NCI-H226 (cell line): ENCODE measurements at places on chromosomes 7 and 10.

GRCh38 chr7:48366096-48366495 is 194.8 kb downstream of the ABCA13 start:
- DNase-seq: peak; percentile 38

DNA sequence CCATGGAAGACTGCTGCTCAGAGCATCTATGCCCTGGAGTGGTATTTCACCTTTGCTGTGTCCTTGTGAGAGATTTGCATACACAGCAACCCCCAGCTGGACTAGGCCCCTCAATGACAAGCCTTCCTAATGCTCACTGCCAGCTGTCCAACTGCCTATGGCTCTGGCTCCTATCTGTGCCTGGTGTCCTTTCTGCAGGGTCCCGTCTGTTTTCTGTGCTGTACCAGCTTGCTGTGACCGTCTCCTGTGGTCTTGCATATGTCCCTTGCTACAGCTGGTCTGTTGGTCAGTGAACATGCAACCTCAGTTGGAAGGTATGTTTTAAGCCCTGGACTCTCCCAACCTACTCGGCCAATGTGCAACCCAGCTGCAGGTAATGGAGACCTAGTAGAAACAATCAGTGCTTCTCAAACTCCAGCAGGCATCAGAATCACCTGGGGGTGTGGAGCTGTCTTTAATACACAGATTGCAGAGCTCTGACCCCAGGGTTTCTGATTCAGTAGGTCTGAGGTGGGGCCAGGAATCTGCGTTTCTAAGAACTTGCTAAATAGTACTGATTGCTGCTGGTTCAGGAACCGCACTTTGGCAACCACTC is 306.4 kb upstream of the ZNF32 start:
- DNase-seq: no peak

DNA sequence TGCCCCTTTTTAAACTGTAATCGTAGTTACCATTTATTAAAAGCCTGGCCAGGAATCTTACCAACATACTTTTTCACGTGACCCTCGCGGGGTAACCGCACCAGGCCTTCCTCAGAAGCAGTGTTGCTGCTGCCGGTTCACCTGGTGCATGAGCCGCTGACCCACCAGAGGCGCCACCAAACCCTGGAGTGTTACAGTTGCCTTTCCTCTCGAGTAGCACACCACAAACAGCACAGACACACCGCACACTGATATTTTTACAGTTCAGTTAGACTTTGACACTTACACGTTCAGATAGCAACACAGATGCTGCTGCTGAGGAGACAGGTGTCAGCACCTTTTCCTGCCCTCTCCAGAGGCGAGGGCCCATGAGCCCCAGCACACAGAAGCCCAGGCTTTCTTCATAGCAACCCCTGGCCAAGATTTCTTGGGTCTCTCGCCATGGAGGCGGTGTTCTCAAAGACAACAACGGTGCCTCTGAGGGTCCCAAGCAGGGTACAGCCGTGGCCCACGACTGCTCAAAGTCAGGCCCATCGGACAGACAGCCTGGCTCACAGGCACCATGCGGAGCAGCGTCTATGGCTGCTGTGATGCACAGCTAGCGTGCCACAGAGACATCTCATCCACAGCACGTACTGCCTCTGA is 123.1 kb downstream of the DIP2C start:
- no peak for DNase-seq

- DNase-seq: no peak
Observed at GRCh38 chr10:29555091-29555745, 79.6 kb downstream of the SVIL start.

DNA sequence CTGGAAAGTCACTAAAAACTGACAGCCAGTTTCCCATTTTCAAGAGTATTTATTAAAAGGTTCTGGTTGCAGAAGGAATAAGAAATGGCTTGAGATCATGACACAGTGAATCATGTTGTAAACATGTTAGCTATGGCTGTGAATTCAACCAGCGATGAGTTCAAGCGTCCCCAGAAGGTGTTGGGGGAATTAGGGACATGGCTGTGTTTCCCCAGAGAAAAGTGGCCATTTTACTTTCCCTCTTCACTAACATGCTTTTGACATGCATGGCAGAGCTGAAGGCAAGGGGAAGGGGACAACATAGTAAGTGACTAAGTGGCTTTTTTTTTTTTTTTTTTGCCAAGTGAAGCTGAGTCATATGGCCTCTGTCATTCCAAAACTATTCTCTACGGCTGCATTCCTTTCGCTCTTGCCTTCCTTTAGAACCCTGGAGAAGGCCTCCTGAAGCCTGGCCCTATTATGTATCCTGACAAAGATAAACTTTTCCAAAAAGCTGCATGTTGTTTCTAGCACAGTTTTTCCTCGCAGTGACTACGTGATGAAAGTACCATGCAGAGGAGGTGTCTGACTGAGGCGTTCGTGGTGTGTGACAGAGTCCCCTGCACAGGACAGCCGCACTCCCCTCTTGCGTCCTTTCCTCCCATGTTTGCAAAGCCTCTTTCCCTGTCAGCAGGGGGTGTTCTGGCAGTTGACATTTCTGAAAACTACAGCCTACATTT is 46.9 kb downstream of the EGFR start:
- DNase-seq: peak; percentile 80

GRCh38 chr7:48931481-48931880 is 7.1 kb downstream of the CDC14C start:
- DNase-seq: no peak

GRCh38 chr10:43040482-43041256 is 36.2 kb upstream of the RET start:
- no peak for DNase-seq

GRCh38 chr7:30164567-30164966 is 29.8 kb downstream of the MTURN start:
- DNase-seq: peak; percentile 63

- DNase-seq: peak; percentile 37
Observed at GRCh38 chr10:24762966-24763623, 39.4 kb upstream of the ARHGAP21 start.

DNA sequence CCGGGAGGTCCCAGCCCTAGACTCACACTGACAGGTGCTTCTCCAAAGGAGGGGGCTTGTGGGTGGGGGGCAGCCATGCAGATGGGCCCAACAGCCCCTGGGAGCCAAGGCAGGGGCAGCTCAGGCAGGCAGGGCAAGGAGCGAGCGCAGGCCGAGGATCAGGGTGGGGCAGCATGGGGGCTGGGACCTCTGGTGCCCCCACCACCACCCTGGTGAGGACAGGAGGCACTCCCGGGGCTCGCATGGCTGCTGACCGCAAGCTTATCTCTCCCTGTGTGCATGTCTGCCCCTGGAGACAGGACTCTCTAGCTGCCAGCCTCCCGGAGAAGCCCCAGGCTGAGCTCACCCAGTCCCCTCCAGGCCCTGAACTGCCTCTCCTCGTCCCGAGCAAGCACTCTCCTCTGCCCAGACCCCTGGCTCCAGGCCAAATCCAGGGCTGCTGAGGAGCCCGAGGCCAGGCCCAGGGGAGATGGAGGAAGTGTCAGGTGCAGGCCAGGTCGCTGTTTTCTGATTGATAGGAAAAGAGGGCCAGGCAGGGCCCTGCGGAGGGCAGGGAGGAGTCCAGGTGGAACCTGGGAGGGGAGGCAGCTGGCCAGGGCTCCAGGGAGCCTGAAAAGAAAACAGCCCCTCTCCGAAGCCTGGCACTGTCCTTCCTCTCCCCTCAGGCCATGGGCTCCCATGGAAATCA is 39.0 kb downstream of the PDGFA start:
- no peak for DNase-seq

- DNase-seq: no peak
Observed at GRCh38 chr10:28676326-28676967, 874 bp upstream of the BAMBI start.

DNA sequence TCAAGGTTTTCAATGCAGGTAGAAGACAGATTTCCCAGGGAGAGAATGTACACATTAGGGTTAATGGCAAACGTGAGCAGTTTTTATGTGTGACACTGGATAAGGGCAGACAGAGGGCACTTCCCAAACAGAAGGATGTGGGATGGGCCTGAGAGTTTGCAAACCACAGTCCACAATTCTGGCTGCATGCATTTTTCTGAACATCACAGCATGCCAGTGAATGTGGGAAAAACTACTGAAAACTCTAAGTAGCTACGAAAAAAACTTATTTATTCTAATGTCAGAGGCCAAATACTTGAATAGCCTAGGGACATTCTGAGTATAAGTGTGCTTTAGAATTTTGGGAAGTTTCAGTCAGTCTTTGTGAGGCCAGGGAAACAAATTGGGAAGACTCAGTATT is 145.9 kb downstream of the NRCAM start:
- no peak for DNase-seq

- DNase-seq: no peak
Observed at GRCh38 chr7:38902449-38902848, 6.5 kb downstream of the VPS41 start.

GRCh38 chr7:142177869-142178268 is 66.4 kb downstream of the MGAM2 start:
- DNase-seq: no peak

DNA sequence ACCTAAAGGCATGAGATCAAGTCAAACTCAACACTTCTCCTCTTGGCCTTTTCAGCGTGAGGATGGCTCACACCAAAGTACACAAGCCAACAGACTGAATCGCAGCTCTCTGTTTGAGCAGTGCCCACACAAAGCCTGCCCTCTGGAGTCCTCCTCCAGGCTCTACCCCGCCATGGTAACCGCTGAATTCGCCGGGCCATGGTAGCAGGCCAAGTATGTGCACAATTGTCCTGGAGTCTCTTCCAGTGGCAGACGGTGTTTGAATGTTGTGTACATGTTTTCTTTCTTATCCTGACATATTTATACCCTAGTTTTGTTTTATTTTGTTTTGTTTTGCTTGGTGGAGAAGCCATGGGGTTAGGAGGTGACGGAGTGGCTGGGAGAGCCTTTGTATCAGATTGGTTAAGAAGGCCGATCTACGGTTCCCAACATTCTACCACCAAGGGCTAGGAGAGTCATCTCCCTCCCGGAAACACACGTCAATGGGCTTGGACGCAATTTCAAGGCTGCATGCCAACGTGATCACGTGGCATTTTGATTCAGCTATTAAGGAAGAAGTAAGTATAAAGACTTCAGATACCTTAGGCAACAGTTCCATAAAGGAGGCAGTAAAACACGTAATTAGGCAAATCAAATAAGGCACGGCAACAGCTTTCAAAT is 12.1 kb upstream of the SHH start:
- no peak for DNase-seq

GRCh38 chr7:11633310-11633709 is 198.7 kb downstream of the THSD7A start:
- no peak for DNase-seq

DNA sequence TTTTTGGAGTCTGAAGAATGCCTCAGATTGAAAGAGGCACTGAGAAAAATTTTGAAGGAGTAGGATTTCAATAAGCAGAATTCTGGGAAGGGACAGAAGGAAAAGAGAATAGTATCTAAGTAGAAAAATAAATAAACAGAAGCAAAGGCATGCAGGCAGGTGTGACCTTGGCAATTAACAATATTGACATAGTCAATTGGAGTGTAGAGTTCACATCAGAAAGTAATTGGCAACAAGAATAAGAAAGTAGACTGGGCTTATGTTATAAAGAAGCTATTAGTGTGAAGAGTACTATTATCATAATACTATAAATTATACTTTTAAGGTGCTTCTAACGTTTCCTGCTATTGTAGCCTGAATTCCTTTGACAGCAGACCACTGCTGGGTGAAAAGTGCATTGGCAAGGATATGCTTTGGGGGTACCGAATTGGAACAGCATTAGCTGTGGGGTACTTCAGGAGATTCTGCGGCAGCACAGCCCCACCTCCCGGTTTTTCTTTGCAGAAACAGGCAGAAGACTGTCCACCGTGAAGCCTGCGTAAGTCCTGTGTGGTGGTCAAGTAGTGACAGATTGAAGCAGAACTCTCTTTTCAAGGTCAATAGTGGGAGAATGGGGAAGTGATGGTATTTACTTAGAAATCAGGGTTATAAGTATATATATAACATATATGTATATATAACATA is 357.0 kb downstream of the THSD7A start:
- no peak for DNase-seq
